ENCODE measurements at places on chromosomes 4 and X. TPM values are rescaled to one million over a fixed set of nuclear protein-coding genes. Genes with fewer than 3 reads are reported as not detected.

TMPRSS11E gene
- not detected for total RNA-seq

UGT2B7 gene
- not detected for total RNA-seq

CXCL6 gene
- not detected for total RNA-seq

SYTL4 gene
- total RNA-seq = 2.1 TPM

SRPK3 gene
- 4.5 TPM for total RNA-seq

PGAM4 gene
- not detected for total RNA-seq

FAAH2 gene
- total RNA-seq = not detected

CTAG2 gene
- not detected for total RNA-seq

TKTL1 gene
- total RNA-seq = not detected

GAGE1 gene
- total RNA-seq = not detected

PDGFC gene
- total RNA-seq = 21.0 TPM

VSIG4 gene
- total RNA-seq = 157 TPM

MORC4 gene
- 7.1 TPM for total RNA-seq

CCDC160 gene
- total RNA-seq = not detected

HDX gene
- 5.3 TPM for total RNA-seq
